ENCODE measurements at places on chromosomes 5 and 9. TPM values are rescaled to one million over a fixed set of nuclear protein-coding genes. Genes with fewer than 3 reads are reported as not detected.

Gene PCDHB13
- total RNA-seq: 0.35 TPM

Gene PDE8B
- total RNA-seq: 0.09 TPM

Gene ADAMTS19
- total RNA-seq: not detected

Gene ZBTB34
- 5.0 TPM for total RNA-seq

Gene BRD8
- total RNA-seq: 20.6 TPM

Gene DMRT3
- total RNA-seq: not detected

Gene FAT2
- not detected for total RNA-seq

Gene FAM153A
- total RNA-seq: not detected

Gene PHYHD1
- total RNA-seq: 18.6 TPM

Gene ZDHHC11B
- total RNA-seq: not detected

Gene AOPEP
- 43.5 TPM for total RNA-seq

Gene NACC2
- 36.9 TPM for total RNA-seq

Gene SNCAIP
- 1.8 TPM for total RNA-seq

Gene SLC27A6
- 0.51 TPM for total RNA-seq

Gene SLC4A9
- total RNA-seq: under 0.01 TPM

Gene GABRA1
- total RNA-seq: not detected

Gene CCDC171
- total RNA-seq: 1.3 TPM

Gene TYRP1
- total RNA-seq: 0.23 TPM

Gene SLC6A18
- total RNA-seq: not detected

Gene GABRP
- not detected for total RNA-seq

Gene ZDHHC11
- total RNA-seq: 0.85 TPM

Gene SGCD
- 11.2 TPM for total RNA-seq

Gene PCDHGB6
- 1.4 TPM for total RNA-seq

Gene SH3RF2
- 1.4 TPM for total RNA-seq

Gene SPATA31A3
- not detected for total RNA-seq

Gene MPDZ
- 25.4 TPM for total RNA-seq

Gene PLPPR1
- total RNA-seq: not detected

Gene SHC3
- total RNA-seq: 4.4 TPM

Gene TERT
- not detected for total RNA-seq

Gene IRX2
- total RNA-seq: 7.2 TPM

Gene TICAM2
- 1.6 TPM for total RNA-seq

Gene ITGA2
- 3.5 TPM for total RNA-seq

Gene GLRA1
- total RNA-seq: not detected

Gene CD274
- total RNA-seq: 4.4 TPM

Gene PRUNE2
- total RNA-seq: 8.2 TPM

Gene SLC6A19
- total RNA-seq: not detected

Gene XRCC4
- total RNA-seq: 2.6 TPM

Gene PLPP7
- 8.5 TPM for total RNA-seq

Gene TMEM174
- not detected for total RNA-seq

Gene ADAMTS2
- 212 TPM for total RNA-seq

Gene LHX6
- total RNA-seq: not detected

Gene SLC46A2
- not detected for total RNA-seq

Gene MTRR
- 24.0 TPM for total RNA-seq

Gene COL27A1
- total RNA-seq: 8.8 TPM

Gene PPP3R2
- not detected for total RNA-seq

Gene ANKRD34B
- not detected for total RNA-seq

Gene MRPS2
- 34.1 TPM for total RNA-seq

Gene PCSK1
- total RNA-seq: 1.4 TPM

Gene UGT3A2
- not detected for total RNA-seq
